ENCODE measurements at places on chromosomes 4 and X.

GRCh38 chr4:112141366-112142138 is 3.7 kb upstream of the FAM241A start:
- DNase-seq: no peak

DNA sequence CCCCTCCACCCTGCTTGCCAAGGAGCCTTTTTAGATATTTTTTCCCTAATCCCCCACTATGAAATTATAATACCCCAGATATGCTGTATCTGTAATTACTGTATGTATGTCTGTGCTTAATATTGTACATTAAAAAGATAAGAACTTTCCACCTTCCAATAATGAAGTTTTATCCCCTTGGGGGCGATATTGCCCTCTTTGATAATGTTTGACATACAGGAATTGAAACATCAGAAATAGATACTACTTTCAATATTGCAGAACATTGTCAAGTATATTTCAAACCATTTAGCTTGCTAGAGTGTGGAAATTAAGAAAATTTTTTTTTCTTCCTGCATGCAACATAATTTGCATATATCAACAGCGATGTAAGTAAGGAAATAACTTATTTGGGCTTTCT is 58.9 kb downstream of the NAF1 start:
- DNase-seq: no peak

- no peak for DNase-seq
Measured at GRCh38 chr4:161573836-161574235, 590.0 kb downstream of the FSTL5 start.

DNA sequence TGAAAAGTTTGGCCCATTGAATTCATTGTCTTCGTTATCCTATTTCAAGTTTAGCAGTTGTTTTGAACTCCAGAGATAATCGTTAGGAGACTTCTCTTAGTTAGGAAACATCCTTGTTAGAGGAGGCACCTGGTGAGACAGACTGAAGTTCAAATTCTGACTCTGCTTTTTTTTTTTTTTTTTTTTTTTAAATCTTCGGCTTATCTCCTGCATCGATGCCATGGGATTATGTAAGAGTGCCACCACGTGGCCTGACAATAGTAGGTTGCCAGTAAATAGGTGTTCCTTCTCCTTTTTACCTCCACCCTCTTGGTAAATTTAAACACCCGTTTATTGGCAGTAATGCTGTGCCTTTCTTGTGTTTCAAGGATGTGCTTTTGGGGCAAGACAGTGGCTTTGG is 149.3 kb downstream of the SOWAHB start:
- DNase-seq: peak; percentile 30

DNA sequence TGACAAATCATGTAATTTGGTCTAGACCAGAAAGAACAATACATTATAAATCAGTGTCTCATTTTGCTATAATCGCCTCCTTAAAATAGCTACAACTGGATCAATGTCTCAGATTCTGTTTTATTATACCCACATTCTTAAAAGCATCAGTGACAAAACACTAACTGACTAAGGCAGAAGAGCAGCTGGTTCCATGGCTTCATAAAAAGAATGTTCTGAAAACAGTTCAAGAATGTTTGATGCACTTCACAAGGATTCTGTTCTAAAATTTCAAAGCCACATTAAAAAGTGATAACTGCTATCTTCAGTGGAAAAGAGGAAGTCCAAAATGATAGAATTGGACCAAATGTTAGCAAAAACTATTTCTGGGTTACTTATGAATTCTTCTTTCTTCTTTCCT is 69.8 kb downstream of the COL25A1 start:
- no peak for DNase-seq

- DNase-seq: no peak
Measured at GRCh38 chr4:112550728-112551127, 34.7 kb upstream of the NEUROG2 start.

GRCh38 chrX:129983575-129984110 is 1.2 kb downstream of the BCORL1 start:
- peak; percentile 23 for DNase-seq

DNA sequence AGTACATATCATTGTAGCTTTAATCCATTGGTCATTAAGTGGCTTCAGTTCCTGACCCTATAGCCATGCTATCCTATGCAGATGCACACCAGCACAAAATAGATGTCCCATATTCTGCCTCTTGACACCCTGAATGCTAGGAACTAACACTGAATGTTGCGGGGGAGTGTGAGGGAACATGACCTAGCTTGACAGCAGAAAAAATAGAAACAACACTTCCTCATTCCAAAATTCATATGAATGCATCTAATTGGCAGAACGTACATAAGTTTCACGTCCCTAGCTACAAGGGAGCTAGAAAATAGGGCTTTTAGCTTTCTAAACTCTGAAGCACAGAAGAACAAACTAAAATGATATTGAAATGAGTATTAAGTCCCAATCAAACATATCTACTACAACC is 14.4 kb upstream of the DCAF8L1 start:
- DNase-seq: no peak

- DNase-seq: no peak
Measured at GRCh38 chr4:139957986-139958738, 195.8 kb downstream of the MAML3 start.

- DNase-seq: no peak
Measured at GRCh38 chrX:115226929-115227328, 7.0 kb downstream of the LRCH2 start.

DNA sequence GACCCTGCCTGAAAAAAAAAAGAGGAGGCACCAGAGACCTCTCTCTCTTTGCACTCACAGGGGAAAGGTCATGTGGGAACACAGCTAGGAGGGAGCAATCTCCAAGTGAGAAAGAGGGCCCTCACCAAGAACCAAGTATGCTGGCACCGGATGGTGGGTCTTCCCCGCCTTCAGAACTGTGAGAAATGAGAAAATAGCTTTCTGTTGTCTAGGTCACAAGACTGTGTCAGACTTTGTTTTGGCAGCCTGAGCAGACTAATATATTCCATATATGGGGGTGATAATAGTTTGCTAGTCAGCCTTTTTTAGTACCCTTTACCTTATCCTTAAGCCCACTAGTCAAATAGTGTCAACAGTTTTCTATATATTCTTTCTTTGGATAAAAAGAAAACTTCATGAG is 193.0 kb downstream of the TRIML1 start:
- DNase-seq: no peak

DNA sequence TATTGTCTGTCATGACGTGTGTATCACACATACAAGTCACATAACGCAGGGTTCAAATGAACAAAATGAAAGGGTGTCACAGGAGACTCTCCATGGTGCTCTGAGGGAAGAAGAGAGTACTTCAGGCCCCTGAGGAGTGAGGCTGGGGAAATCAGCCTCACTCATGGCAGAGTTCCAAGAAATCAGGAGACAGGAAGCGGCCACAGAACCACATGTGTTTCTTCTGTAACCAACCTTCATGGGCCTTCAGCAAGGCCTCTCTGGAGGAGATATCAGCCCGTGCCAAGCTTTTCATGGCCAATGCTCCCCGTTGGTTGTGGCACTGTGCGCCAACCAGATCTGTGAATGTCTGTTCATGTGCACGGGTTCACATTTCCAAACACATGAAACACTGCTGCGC is 76.0 kb downstream of the NAT8L start:
- DNase-seq: peak; percentile 77

DNA sequence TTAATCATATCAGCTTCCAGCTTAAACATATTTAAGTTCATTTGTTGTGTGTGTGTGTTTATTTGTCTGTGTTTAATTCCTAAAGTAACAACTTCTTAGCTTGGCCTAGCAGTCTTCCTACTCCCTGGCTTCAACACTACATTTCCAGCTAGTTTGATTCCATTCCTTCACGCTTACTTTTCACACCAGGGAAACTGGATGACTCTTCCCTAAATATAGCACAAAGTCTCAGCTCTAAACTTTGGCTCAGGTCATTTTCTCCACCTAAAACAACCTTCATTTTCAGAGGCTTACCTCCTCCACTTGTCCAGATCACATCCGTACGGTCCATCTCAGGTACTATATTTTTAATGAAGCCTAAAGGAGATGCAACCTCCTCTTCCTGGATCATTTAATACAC is 94.4 kb downstream of the KCTD8 start:
- no peak for DNase-seq

- no peak for DNase-seq
Measured at GRCh38 chr4:31674313-31674947, 954.3 kb downstream of the PCDH7 start.

DNA sequence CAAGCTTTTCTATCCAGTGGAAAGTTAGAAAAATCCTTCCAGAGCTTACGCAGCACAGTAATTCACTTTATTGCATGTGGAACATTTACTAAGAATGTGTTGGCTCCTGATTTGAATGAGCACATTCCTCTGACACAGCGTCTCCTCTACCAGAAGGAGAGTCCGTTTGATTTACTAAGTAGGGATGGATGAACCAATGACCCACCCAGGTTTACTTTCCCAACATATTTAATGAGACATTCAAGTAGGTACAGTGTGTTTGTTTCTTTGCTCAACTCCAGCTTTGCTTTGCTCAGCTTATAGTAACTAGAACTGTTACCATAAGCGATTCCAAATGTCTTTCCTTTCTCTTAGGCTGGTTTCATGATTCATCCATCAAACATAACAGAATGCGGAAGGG is 161.7 kb downstream of the SMARCA1 start:
- no peak for DNase-seq

GRCh38 chr4:56253666-56254305 is 133.5 kb downstream of the AASDH start:
- no peak for DNase-seq

DNA sequence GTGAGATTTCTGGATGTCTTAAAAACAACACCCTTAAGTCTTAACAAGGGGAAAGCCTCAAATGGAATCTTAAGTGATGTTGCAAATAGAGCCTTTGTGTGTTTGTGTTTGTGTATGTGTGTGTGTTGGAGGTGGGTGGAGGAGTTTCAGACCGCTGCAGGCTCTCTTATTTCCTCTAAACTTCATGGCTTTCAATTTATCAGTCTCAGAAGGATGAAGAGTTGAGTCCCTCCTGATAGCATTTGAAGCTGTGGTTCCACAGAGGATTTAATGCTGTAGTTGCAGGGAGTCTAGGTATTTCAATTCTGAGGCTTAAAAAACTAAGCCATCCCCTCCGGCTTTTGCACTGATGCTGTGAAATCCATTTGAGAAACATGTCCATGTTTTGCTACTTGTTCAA is 4.3 kb upstream of the AGA start:
- DNase-seq: no peak

GRCh38 chr4:186021461-186022167 is 47.3 kb upstream of the TLR3 start:
- DNase-seq: no peak

GRCh38 chr4:145732001-145732815 is 52.3 kb downstream of the C4orf51 start:
- DNase-seq: no peak

GRCh38 chr4:104938624-104939023 is 208.1 kb upstream of the TET2 start:
- DNase-seq: peak; percentile 34

- DNase-seq: no peak
Measured at GRCh38 chr4:39046249-39046648, 14.0 kb upstream of the TMEM156 start.

DNA sequence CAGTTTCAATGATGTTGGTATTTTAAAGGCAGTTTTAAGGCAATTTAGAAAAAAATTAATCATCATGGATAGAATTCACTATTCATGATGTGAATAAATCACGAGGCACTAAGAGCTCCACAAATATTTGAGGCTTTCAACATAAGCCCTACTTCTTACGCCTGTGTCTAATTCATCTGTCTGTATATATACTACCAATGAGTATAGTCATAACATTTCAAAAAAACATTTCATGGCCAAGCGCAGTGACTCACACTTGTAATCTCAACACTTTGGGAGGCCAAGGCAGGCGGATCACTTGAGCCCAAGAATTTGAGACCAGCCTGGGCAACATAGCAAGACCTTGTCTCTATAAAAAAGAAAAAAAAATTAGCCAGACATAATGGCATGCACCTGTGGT is 56.5 kb downstream of the FBXL5 start:
- DNase-seq: no peak

GRCh38 chr4:144579411-144580030 is 66.4 kb upstream of the HHIP start:
- DNase-seq: no peak

DNA sequence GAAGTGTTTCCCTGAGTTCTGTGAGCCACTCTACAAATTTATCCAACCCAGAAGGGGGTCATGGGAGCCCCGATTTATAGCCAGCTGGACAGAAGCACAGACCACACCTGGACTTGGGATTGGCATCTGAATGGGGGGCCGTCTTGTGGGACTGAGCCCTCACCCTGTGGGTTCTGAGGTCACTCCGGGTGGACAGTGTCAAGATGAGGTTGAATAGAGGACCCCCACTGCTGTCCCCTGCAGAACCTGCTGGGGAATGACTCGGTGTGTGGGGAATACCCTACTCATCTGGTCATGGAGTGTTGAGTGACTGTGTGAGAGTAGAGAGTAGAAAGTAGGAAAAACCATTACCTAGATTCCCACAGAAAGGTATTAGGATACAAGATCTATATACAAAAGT is 67.5 kb downstream of the ZFYVE28 start:
- no peak for DNase-seq

- DNase-seq: no peak
Measured at GRCh38 chr4:141132072-141132708, 1.1 kb downstream of the RNF150 start.

GRCh38 chr4:75779105-75779757 is 54.9 kb downstream of the USO1 start:
- no peak for DNase-seq

DNA sequence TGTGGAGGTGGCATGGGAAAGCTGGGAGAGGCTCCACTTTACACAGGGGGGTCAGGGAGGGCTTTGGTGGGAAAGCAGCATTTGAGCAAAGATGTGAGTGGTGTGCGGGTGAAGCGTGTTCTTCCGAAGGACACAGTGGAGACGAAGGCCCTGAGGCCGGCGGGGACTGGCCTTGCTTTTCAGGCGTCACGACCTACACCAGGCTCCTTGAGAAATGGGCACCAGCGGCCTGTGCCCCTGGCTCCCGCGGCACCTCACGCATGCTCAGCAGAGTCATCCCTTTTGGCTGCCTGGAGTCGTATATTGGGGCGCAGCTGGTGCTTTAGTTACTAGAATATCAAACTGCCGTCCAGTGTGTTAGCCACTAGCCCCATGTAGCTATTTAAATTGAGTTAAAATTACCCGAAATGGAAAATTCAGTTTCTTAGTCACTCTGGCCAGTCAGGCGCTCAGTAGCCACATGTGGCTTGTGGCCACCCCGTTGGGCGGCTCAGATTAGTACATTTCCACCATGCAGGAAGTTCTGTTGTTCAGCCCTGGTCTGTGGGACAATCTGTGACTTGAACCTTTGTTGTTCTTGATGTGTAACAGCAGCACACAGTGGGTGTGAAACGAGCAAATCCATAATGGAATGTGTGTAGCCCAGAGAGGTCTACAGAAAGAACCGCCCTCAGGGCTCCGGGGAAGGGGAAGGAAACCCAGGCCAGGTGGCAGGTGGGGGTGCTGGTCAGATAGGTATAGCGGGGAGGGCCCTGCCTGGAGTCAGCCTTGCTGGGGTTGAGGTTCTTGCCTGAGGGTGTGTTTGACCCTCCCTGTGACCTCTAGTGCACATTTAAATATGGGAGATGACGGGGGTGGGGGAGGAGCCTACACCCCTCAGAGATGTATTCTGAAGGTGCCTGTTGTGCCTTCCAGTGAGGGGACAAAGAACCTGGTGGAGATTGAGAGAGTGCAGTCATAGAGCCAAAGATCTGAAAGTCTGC is 30.4 kb downstream of the TBC1D14 start:
- no peak for DNase-seq

GRCh38 chr4:164512124-164512523 is 241.8 kb upstream of the SMIM31 start:
- no peak for DNase-seq

GRCh38 chrX:77788050-77788449 is 2.0 kb upstream of the ATRX start:
- DNase-seq: peak; percentile 16
